Activated CD8-positive, alpha-beta T cell treated with anti-CD3 and anti-CD28 coated beads for 36 hours (primary cell): ENCODE measurements at places on chromosomes 5 and 9. TPM values are rescaled to one million over a fixed set of nuclear protein-coding genes. Genes with fewer than 3 reads are reported as not detected.

The KIF20A gene
- 51.4 TPM for total RNA-seq

The YTHDC2 gene
- total RNA-seq: 28.2 TPM

The SAXO1 gene
- 0.07 TPM for total RNA-seq

The ANKRD31 gene
- 0.99 TPM for total RNA-seq

The C6 gene
- total RNA-seq: not detected

The SPAG8 gene
- total RNA-seq: 0.63 TPM

DNA sequence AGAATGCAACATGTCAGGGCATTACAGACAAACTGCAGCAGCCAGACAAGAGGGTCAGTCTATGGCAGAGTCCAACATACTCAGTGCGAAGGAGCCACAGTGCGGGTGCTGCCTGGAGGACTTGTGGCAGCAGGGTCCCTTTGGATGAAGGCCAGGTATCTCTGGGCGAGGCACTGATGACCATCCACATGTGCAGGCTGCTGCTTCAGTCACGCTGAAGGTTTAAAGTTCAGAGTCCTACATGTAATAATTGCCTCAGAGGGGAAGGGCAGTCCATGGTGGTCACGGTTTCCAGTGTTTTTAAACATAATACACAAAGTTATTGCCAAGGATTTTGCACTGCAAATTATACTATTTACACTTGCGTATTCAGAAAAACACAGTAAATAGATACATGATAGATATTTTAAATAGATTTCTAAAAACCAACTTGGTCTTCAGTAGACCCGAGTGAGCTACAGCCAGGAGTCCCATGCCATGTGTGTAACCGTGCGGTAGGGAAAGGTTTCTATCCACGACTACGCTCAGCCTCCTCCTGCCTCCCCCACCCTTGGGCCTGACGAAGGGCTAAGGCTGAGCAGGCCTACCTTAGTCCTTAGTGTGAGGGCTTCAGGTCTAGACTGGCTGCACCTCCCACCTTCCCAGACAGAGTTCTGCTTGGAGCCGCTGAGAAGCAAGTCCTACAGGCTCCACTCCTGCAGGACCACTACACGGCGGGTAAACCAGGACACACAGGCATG, 76.2 kb downstream of the GPR21 start:
- H3K36me3 ChIP-seq: no peaks in the 10 kb centered on the region
- H3K27ac ChIP-seq: peak overlapping the region; percentile 25
- no peak overlapping the region for H3K4me3 ChIP-seq
- H3K4me1 ChIP-seq: peaks cover 10% of the 10 kb centered on the region

- no peaks in the 10 kb centered on the region for H3K4me1 ChIP-seq
- no peak for DNase-seq
- no peak overlapping the region for H3K27ac ChIP-seq
- no peaks in the 10 kb centered on the region for H3K27me3 ChIP-seq
- H3K4me3 ChIP-seq: no peak overlapping the region
- no peaks in the 10 kb centered on the region for H3K36me3 ChIP-seq
Measured at GRCh38 chr5:145283141-145283810, 551.9 kb downstream of the PRELID2 start.

GRCh38 chr5:97778451-97778850, 595.4 kb upstream of the RIOK2 start:
- H3K27me3 ChIP-seq: no peaks in the 10 kb centered on the region
- H3K4me3 ChIP-seq: no peak overlapping the region
- no peaks in the 10 kb centered on the region for H3K36me3 ChIP-seq
- H3K27ac ChIP-seq: no peak overlapping the region
- DNase-seq: no peak
- no peaks in the 10 kb centered on the region for H3K4me1 ChIP-seq

DNA sequence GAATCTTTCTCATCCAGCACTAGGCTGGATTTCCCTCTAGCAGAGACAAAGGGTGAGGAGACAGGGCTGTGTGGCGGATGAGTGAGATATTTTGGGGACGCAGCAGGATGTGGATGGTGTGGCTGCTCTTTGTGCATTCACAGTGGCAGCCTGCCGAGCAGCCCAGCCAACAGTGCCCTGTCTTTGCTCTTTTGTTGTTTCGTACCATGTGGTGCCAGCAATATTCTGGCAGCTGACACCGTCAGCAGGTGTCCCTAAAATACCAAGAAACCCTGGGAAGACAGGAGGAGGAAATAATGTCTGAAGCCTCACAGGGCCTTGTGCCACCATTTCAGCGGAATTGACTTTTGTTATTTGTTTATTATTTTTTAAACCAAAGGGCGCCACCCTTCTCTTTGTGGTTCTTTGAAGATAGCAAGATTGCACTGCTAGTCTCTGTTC, 141.4 kb downstream of the CCDC192 start:
- no peaks in the 10 kb centered on the region for H3K27me3 ChIP-seq
- H3K27ac ChIP-seq: no peak overlapping the region
- no peak for DNase-seq
- H3K36me3 ChIP-seq: no peaks in the 10 kb centered on the region
- no peak overlapping the region for H3K4me3 ChIP-seq

DNA sequence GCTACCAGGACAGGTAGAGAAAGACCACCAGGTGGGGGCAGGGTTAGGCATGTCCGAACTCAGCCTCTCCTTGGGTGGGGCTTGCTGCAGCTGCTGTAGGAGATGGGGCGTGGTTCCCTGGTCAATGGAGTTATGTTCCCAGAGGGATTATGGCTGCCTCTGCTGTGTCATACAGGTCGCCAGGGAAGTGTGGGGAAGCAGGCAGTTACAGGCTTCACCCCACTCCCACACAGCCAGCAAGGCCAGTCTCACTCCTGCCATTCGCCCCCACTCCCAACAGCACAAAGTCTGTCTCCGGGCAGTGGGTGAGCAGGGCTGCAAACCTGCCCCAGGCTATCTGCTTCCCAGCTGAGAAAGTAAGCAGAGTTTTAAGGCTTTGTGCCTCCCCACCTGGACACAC, 20.0 kb upstream of the CEP72 start:
- DNase-seq: no peak
- H3K4me3 ChIP-seq: no peak overlapping the region
- H3K27ac ChIP-seq: no peak overlapping the region
- peaks cover 34% of the 10 kb centered on the region for H3K27me3 ChIP-seq
- peaks cover 6% of the 10 kb centered on the region for H3K4me1 ChIP-seq

DNA sequence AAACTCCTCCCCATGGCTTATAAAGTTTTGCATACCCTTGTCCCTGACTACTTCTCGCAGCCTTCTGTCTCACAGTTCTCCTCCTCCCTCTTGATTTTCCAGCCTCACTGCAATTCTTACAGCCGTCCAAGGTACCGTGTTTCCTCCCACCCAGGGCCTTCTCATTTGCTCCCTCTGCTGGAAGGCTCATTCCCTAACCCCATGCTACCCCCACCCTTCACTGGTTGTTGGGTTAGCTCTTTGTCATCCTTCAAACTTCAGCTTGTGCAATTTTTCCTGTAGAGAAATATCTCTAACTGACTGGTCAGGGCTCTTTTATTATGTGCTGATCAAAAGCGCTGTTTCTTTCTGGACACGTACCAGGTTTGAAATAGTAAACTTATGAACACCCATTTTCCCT, 329.2 kb downstream of the EBF1 start:
- H3K4me1 ChIP-seq: peaks cover 1% of the 10 kb centered on the region
- H3K36me3 ChIP-seq: no peaks in the 10 kb centered on the region
- no peak for DNase-seq
- no peak overlapping the region for H3K4me3 ChIP-seq
- no peak overlapping the region for H3K27ac ChIP-seq

DNA sequence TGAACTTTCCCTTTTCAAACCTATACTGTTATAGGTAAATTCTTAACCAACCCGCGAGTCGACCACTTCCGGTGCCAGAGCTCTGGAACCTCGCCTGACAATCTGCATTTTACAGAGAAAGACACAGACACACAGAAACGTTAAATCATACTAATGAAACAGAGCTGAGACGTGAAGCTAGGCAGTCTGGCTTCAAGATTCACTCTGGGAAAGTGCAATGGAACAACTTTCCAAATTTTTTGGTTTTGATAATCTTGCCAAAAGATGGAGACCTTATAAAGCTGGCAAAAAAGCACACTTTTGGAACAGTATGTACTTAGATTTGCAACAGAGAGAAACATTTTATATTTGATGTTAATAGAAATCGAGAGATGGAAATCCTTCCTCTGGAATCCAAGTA, 15.9 kb upstream of the WNT8A start:
- no peak overlapping the region for H3K4me3 ChIP-seq
- no peak for DNase-seq
- no peaks in the 10 kb centered on the region for H3K27me3 ChIP-seq
- H3K27ac ChIP-seq: no peak overlapping the region

DNA sequence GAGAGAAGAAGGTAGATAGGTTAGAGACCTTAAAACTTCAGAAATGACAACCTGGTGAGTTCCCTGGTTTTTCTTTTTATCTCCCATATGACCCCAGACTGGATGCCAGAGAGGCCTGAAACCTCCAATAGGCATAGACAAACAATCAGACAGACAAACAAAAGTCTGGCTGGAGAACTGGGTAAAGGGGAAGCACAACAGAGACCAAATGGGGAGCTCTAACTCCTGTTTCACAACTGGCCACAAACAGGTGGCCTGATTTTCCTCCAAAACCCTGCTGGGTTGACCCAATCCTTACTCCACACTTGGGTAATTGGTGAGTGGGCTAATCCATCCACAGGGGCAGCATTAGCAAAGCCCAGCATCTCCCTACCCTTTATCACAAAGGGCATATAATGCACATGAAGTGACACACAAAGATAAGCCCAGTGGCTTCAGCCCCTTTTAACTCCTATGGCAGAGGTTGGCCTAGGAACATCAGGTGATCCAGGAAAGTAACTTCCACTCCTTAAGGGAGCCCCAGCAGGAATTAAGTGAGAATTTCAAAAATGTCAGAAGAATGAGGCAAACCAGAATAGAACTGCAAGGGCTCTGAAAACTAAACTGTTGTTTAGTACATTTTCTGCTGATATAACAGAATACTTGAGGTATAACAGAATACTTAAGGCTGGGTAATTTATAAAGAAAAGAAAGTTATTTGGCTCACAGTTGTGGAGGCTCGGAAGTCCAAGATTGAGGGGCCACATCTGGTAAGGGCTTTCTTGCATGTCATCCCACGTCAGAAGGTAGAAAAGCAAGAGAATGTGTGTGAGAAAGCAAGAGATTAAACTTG, 60.9 kb upstream of the ROR2 start:
- H3K27ac ChIP-seq: no peak overlapping the region
- H3K4me3 ChIP-seq: no peak overlapping the region
- no peaks in the 10 kb centered on the region for H3K4me1 ChIP-seq
- H3K27me3 ChIP-seq: peaks cover 3% of the 10 kb centered on the region

- H3K4me3 ChIP-seq: no peak overlapping the region
- DNase-seq: no peak
- H3K36me3 ChIP-seq: no peaks in the 10 kb centered on the region
- no peaks in the 10 kb centered on the region for H3K27me3 ChIP-seq
Measured at GRCh38 chr5:142421228-142421617, 96.4 kb upstream of the SPRY4 start.

- H3K27ac ChIP-seq: no peak overlapping the region
- no peak overlapping the region for H3K4me3 ChIP-seq
- H3K4me1 ChIP-seq: no peaks in the 10 kb centered on the region
- DNase-seq: no peak
Measured at GRCh38 chr5:63128018-63128417, 549.4 kb downstream of the LRRC70 start.

DNA sequence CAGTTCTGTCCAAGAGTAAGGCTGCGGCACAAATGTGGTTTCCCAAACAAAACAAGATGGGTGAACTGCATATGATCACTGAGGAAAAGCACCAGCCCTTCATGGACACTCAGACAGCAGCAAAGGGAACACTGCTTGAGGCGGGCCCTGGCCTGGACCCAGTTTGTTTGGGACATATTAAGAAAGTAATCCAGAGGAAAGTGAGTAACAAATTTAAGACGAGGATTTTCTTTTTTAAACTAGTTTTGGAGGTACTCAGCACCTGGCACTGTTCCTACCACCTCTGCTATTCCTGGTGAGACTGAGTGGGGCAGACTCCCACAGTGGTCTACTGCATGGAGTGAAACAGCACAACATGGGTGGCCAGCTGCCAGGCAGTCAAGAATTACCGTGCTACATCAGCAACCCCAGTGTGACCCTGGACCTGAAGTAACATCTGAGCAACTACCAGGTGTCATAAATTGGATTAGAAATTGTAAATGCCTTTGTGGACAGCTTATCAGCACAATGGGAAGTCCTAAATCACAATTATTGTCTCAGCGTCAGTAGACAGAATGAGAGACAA, 28.5 kb downstream of the P4HA2 start:
- no peak overlapping the region for H3K27ac ChIP-seq
- H3K4me1 ChIP-seq: peaks cover 3% of the 10 kb centered on the region
- H3K27me3 ChIP-seq: peaks cover 2% of the 10 kb centered on the region
- peaks cover 2% of the 10 kb centered on the region for H3K36me3 ChIP-seq
- no peak overlapping the region for H3K4me3 ChIP-seq
- no peak for DNase-seq

DNA sequence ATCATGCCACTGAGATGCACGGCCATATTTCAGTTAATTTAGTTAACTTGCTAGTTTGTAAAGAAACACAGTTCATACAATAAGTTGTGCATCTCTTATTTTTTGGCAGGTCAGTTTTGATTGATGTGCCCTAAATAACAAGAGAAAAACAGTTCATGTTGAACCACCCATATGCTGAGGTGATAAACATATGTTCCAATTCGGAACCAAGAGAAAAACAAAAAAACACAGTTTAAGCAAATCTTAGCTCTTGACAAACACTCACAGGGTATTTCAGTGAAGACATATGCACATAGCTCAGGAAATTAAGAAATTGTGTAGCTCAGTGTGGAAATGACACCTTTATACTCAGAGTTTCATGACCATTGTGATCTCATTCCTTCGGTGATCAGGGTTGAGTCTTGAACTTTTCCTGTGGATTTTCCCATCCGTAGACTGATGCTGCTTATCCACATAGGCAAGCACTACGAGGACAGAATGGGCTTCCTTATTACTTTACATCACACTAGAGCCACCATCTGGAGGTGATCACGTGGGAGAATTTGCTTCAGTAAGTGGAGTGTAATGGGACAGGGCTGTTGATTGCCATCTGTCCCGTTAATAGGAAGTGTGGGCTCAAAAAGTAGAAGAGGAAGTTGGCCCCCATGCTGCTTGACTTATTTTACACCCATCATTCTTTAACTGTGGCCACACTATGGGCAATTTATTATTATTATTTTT, 773.0 kb downstream of the MTRR start:
- H3K4me3 ChIP-seq: no peak overlapping the region
- no peak overlapping the region for H3K27ac ChIP-seq
- no peaks in the 10 kb centered on the region for H3K4me1 ChIP-seq

DNA sequence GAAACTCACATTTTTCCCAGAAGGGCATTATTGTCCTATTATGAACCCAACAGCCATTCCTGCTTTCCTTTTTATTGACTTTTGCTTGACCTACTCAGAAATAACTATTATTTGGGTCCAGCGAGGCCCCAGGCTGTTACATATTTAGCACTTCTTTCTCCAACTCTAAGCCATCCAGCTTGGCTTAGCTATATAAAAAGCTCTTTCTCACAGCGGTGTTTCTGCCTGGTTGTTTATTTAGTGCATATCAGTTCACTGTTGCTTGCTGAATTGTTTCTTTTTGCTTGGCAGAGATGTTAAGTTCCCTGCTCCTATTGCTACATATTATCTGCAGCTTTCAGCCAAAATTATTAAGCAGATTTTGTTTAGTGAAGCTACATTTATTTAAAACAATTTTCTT, 1156.8 kb upstream of the SEMA6A start:
- no peak for DNase-seq
- H3K4me3 ChIP-seq: no peak overlapping the region
- H3K27me3 ChIP-seq: no peaks in the 10 kb centered on the region
- H3K36me3 ChIP-seq: no peaks in the 10 kb centered on the region
- H3K4me1 ChIP-seq: no peaks in the 10 kb centered on the region
